ENCODE measurements at places on chromosomes 3 and 15.

DNA sequence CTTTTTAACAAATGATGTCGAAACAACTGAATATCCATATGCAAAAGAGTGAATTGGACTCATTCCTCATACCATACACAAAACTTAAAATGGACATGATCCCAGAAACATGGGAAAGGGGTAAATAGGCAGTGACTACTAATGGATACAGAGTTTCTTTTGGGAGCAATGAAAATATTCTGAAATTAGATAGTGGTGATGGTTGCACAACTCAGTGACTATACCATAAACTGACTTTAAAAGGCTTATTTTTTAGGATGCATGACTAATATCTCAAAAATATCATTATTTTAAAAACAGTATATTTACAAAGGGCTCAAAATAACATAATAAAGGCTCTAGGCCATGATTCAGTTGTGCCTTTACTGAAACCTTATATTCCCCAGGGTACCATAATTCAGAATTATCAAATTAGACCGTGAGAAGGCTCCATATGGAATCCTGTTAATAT is 16.3 kb upstream of the ATP13A3 start:
- DNase-seq, result peak; percentile 72

DNA sequence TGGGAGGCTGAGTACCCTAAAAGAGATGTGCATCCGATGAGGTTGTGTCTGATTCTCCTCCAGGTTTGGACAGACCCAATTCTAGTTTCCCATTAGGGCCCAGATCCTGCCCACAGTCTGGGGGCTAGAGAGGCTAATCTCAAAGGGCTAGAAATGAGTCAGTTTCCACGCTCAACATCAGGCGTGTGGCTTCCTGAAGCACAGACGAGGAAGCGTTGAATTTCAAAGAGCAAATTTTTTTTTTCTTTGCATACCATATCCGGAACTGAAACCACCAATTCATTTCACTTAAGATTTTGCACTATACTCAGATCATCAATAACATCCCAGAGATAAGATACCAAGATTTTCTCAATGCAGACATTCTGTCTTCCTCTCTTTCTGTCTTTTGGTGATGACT is 173.8 kb upstream of the BCL6 start:
- no peak for DNase-seq

DNA sequence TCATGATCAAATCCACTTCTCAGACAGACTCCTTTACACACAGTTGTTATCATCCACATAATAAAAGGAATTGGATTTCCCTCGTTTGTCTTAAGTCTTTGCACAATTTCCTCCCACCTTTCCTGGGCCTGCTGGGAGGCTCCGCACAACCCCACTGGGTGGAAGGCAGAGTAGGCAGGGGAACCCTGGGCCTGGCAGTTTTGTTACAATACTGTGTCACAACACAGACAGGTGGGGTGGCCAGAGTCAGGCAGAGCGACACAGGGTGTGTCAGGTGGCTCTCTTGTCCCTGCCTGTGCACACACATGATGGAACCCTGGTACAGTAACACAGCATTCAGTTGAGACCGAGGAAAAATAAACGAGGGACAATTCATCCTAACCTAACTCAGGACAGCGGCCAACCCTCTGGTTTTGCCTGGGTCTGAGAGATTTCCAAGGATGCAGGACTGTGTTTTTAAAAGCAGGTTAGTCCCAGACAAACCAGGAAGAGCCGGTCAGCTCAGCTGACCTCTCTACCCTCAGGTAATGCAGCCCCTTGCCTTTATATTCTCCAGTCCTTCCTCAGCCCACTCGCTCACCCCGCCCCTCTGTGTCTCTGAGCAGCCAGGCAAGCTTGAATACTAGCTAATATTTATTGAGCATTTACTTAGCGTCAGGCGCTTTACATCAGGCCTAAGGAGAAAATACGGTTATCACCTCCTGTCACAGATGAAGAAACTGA is 8.8 kb upstream of the FAM174B start:
- no peak for DNase-seq

DNA sequence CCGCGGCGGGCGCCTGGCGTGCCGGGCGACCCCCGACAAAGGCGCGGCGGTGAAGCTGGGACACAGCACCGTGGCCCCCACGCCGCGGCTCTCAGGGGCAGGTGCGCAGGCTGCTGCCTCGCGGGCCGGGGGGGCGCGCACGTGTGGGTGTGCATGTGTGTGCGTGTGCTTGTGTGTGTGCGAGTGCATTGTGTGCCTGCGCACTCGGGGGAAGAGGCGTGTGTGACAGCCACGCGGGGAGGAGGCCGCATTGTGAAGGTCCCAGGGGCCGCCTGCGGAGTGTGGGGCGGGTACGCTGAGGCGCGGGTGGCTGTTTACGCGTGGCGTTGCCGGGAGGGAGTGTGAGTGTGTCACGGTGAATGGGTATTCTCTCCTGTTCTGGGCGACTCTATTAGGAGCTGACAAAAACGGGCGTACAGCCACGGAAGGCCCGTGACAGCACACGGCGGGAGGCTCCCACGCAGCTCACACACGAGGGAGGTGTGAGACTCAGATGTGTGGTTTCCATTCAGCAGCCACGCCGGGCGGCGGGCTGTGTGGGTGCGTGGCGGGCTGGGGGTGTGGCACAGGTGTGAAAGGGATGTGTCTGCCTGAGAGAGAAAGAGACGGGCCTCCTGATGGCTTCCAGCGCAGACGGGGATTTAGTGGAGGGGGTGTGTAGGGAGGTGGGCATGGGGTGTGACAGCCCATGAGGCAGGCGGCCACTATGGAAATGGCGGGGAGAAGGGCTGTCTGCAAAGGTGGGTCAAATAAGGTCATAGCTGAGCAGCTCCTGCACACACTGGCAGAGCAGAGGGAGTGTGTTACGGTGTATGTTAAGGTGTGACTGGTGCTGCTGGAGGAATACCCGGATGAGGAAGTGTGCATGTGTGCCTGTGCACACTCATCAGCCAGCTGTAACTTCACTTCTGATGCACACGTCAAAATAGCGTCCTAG is 750 bp downstream of the PODXL2 start:
- no peak for DNase-seq

- no peak for DNase-seq
These were observed 40.4 kb downstream of the LPP start for GRCh38 chr3:188194332-188194731.

GRCh38 chr15:74167891-74168331 is 5.6 kb upstream of the ISLR start:
- DNase-seq, result no peak

DNA sequence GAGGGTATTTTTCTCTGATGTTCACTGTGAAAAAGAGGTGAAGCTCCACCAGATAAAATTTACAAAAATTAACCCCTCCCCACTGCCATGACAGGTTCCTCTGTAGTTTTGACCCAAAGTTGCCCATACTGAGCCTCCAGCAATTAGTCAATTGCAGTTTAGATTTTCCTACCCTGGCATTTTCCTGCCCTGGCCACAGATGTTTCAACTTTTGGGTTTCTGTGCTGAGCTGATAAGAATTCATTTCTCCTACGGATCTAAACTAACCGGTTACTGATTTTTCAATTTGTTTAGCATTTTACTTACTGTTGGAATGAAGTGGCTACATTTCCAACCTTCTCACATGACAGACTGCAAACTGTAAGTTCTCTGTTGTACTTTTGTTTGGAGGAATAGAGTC is 1346.1 kb upstream of the EPHA6 start:
- DNase-seq, result no peak

GRCh38 chr15:86445579-86446252 is 366.0 kb downstream of the AGBL1 start:
- no peak for DNase-seq

GRCh38 chr3:113802795-113803455 is 35.7 kb upstream of the GRAMD1C start:
- DNase-seq, result no peak

DNA sequence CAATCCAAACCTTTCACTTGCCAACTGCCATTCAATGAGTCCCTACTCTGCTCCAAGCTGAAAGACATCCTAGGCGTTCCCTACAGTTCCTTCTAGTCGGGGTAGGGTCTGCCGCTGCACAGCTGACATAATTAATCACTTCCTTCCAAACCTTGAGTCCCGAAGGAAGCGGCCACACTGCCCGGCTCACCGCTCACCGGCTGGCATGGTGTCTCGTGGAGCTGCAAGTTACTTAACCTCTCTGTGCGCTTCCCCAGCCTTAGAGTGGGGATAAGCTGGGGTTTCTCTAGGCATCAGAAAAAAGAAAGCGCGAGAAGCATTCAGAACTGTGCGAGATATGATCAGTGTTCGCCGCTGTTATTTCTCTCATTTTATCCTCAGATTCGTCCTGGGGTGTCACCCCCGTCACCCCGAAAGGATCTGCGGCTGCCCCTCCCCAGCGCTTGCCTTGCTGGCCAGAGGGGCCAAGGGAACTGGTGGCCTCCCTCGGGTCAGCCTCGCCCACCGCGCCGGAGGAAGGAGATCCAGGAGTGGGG is 748 bp downstream of the MRPS25 start:
- peak; percentile 34 for DNase-seq

DNA sequence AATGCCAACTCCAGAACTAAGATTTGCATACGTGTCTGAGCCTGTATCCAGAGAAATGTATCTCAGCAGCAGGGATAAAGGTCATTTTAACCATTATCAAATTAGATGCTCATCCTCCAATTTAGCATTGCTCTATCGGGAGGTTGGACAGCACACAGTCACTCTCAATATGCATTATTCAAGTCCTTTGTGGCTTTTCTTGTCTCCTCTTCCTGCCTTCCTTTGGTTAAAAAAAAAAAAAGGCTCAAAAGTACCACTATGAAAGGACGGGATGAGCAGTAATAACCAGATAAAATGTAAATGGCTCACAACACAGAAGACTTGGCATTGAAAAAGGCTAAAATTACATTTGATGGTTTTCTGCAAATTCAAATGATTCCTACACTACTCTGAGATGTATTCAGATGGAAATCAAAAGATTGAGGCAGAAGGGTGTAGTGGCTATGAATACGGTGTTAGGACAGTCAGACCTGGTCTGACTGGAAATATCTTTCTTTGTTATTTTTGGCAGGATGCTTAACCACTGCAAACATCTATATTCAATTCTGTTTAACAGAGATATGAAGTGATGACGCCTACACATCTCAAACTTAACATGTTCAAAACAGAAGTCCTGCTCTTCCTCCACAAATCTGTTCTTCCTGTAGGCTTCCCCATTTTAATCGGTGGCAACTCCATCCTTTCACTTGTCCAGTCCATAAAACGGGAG is 109.6 kb downstream of the ADAMTS9 start:
- peak; percentile 8 for DNase-seq

- DNase-seq, result peak; percentile 35
These were observed 258.1 kb upstream of the MCTP2 start for GRCh38 chr15:93973287-93973686.

Data from fibroblast of mammary gland (primary cell).